A549 (cell line): ENCODE measurements at places on chromosomes 12 and 14.

GRCh38 chr12:4431866-4432265 is 13.7 kb downstream of the FGF6 start:
- no peak for DNase-seq

DNA sequence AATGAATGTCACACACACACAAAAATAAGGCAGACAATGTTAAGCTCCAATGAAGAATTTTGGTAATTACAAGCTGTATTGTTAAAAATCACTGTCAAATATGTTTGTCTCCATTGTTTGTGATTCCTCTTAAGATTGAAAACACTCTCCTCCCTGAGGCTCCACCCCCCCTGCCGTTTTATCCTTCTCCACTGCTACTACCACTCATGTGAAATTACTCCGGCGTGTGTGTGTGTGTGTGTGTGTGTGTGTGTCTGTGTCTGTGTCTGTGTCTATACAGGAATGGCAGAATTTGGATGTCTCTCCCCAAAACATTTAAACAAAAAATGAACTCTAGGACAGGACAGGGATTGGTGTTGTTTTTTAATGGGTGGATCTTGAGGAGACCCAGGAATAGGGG is 365.1 kb upstream of the DIO2 start:
- no peak for DNase-seq

- no peak for DNase-seq
Measured at GRCh38 chr12:129009833-129010622, 156.8 kb downstream of the GLT1D1 start.

DNA sequence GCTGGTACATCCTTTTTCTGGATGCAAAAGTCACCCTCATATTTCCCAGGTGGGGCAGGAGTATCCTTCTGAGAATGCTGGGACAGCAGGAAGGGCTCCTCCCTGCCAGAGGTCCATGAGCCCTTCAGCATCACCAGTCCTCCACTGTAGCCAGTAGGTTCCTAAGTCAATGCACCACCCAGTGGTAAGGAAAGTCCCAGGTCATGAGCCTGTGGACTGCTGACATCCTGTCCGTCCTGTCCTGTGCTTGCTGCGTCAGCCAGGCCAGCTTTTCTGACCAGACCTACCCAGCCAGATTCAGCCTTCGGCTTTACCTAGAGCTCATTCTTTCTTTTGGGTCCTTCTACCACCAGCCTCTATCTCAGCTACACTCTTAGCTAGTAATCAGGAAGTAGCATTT is 23.0 kb upstream of the ACTN1 start:
- peak; percentile 51 for DNase-seq

- DNase-seq, result no peak
Measured at GRCh38 chr14:96934638-96935330, 137.6 kb downstream of the VRK1 start.

GRCh38 chr12:122227341-122227740 is 1.5 kb upstream of the DIABLO start:
- no peak for DNase-seq

- no peak for DNase-seq
Measured at GRCh38 chr12:131202592-131203378, 249.1 kb downstream of the ADGRD1 start.

DNA sequence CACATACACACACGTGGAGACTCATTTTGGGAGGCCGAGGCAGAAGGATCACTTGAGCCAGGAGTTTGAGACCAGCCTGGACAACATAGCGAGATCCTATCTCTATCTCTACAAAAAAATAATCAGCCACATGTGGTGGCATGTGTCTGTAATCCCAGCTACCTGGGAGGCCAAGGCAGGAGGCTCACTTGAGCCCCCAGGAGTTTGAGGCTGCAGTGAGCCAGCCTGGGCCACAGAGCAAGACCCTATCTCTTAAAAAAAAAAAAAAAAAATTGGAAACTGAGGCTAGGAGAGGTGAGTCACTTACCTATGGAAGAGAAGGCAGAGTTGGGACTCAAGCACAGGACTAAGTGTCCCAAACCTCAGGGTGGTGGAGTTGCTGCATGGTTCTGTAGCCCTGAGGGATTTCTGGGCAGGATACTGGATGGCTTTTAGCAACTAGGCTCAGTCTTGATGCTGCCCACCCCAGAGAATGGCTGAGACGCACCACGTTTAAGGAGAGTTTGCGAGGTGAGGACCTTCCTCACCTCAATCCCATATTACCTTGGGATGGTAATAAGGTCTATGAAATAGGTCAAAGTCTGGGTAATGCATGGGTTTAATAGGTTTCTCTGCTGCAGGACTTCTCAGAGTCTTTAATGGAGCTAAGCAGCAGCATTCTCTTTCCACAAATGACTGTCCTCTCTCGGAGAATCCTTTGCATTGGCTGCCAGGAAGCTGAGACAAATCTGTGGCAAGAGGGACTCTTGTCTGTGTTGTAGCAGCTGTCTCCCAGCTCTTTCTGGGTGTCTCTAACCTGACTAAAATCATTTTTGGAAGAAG is 35.6 kb downstream of the SH2B3 start:
- DNase-seq, result no peak

- DNase-seq, result peak; percentile 94
Measured at GRCh38 chr12:57182918-57183575, 33.5 kb upstream of the NXPH4 start.

- no peak for DNase-seq
Measured at GRCh38 chr14:97224016-97224415, 426.8 kb downstream of the VRK1 start.

DNA sequence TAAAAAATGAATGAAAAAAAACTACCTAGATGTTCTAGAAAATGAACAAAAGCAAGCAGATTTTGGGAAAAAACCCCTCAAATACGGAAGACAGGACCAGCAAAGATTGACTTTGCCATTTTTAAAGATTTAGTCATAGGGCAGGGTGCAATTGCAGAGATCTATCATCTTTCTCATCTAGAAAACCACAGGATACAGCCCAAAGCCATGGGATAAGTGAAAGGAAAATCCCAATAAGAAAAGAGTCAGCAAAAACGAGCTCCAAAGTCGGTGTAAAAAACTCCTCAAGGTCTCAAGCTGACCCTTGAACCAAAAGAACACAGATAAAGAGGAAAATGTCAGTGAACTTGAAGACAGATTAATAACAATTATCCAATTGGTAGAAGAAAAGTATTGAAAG is 28.0 kb downstream of the CEP290 start:
- no peak for DNase-seq

- no peak for DNase-seq
Measured at GRCh38 chr12:64004641-64005040, 160.1 kb downstream of the SRGAP1 start.

DNA sequence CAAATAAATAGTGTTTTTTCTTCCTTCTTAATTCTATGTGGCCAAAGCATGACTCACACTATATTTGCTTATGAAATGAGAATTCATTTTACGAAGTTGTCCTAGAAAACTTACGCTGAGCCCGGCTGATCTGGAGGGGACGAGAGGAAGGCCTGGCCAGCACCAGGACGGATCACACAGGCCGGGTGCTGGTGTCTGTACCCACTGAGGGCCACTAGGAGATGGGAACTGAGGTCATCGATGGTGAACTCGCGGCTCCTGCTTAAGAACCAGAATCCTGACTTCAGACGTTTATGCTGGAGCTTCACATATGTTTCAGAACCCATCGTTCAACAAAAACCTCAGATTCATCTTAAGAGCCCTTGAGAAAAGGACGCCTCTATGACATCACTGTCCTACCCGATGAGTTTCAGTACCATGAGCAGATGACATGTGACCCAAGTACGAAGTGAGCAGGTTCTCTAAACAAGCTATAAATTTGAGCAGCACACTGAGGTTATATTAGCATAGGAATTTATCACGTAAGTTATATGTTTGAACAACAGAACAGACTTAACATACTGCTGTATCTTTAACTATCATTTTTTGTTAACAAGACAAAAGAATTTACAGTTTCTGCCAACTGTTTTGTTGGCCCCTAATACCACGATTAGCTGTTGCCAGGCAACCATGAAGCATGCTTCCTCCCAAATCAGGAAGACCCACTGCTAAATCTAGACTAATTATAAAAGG is 111.9 kb downstream of the FOXN3 start:
- no peak for DNase-seq

GRCh38 chr14:85186082-85186481 is 343.9 kb upstream of the FLRT2 start:
- no peak for DNase-seq

- no peak for DNase-seq
Measured at GRCh38 chr14:94115058-94115591, 4.6 kb downstream of the IFI27 start.
